ENCODE measurements at places on chromosomes 5 and 9.
A peak's percentile ranks its signal among the peaks of the same experiment; 100 is the strongest.

DNA sequence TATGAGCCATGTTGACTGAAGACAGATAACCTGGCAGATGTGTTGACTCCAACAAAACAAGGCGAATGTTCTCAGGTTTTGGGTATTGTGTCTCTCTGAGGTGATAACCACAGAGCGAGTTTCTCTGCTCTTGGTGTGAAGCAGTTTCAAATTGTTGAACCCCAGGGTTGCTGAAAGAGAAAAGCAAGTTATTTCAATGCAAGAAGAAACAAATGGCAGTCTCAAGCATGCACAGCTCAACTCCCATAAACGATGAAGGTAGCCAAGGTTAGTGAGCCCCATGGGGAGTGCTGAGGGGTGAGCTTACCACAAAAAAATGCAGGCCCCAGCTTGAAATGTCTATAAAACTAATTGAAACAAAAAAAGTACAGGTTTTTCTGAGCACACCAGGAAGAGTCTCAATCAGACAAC lies 220.8 kb upstream of the DAPK1 start:
- DNase-seq = no peak

DNA sequence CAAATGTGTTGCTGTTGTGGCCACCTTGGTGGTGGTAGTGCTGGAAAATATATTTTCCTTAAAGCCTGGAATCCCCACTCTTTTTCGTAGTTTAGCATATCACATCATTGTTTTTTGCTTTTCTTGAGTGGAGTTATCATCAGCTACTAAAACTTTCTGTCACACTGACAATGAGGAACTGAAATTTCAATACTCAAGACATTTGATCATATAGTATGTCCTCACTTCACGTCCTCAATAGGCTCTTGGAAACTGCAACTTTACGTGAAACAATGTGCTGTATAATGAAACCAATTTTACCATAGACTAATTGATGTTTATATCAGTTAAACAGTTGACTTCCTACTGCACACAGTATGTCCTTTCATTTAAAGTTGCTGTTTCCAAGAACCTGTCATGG lies 265.8 kb downstream of the ADGRV1 start:
- DNase-seq = no peak

GRCh38 chr9:37210737-37211523 lies 90.6 kb downstream of the ZCCHC7 start:
- no peak for DNase-seq

DNA sequence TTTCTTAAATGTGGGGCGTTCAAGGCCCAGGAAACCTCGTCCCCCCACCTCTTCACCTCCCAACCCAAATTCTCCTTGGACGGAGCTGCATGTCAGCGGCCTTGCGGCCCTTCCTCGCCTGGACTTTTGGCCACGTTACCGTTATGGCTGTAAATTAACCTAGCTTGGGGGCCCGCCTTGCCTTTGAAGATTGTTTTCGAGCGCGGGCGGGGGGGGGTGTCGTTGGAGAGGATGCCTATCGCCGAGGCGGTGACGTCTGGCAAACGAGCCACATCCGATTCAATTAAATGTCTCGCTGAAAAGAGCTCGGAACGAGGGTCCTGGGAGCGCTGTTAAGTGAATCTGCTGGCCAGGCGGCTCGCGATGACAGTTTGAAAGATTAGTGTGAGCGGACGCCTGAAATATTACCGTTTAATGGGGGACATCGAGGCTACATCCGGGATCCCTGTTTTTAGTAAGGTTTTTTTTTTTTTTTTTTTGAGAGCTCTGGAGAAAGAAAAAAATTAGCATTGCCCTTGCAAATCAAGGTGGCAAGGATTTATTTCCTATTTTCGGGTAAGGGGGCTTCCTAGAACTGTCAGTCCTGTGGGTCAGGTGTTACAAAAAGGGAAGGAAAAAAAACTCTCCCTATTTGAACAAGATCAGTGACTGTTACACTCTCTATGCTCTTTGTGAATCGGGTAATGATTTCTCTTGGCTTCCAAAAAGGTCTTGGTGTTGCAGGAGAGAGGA lies 2.3 kb upstream of the NKX2-5 start:
- no peak for DNase-seq

GRCh38 chr9:78664370-78664769 lies 367.4 kb downstream of the PSAT1 start:
- DNase-seq = no peak

DNA sequence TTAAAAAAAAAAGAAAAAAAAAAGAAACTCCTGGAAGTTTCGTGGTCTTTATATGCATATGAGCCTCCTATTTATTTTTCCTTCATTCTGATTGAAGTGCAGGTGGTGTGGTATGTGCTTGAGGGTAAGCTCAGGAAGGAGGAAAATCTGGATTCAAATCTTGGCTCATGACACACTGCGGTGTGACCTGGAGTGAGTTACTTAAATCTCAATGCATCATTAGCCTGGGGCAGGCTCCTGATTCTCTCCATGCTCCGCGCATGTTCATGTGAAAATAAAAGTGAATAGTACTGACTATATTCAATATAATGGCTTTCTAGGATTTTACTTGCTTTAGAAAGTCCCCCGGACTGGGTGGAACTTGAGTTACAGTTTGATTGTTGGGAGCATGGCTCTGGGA lies 35.6 kb downstream of the PTTG1 start:
- no peak for DNase-seq

DNA sequence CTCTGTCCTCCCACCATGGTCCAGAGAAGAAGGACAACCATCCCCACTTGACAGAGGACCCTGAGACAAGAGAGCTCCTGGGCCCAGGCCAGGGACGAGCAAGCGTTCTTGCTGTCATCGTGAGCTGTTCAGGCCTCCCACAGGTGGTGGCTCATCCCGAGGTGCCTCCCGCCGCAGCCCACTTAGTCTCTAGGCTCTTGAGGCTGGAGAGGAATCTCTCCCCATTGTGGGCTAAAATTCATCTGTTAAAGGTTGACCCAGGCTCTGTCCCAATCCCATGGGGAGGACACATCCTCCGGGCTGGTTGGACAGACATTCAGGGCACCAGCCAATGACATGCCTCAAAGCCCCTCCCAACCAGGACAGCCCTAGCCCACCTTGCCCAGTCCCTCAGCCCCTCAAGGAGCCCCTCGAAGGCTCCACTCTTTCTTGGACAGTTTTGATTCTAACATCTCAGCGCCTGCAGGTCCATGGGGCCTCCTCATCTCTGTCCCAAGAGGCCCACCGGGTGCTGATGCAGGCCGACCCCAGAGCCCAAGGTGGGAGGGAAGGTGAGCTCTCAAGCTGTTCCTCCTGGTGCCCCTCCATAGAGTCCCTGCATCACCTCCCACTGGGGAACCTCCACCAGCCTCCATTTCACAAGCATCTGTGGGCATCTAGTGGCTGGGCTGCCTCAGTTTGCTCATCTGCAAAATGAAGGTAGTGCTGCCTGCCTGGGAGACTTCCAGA lies 52.9 kb downstream of the BARX1 start:
- no peak for DNase-seq

DNA sequence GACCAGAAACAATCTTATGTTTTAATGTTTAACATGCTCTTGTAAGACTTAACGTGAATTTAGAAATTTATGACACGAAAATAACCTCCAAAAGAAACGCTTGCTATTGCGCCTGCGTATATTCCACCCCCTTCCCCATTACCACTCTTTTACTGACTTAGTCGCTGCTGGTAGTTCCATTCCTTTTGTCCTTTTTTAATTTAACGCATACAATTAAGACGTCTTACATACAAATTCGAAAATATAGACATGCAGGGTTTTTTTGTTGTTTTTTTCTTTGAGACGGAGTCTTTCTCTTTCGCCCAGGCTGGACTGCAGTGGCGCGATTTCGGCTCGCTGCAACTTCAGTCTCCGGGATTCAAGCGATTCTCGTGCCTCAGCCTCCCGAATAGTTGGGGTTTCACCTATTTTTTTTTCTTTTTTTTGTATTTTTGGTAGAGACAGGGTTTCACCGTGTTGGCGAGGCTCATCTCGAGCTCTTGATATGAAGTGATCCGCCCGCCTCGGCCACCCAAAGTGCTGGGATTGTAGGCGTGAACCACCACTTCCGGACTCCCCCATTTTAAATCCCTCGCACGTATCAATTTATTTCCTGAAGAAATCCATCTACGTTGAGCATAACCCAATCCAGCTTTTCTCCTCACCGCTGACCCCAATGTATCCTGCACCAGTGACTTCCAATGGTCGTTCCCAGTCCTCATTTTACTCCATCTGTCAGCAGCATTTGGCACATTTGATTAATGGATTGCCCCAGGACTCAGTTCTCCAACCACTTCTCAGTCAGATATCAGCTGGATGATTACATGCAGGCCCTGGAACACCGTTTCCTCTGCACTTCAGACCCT lies 684 bp upstream of the MED7 start:
- peak; percentile 94 for DNase-seq

- DNase-seq = peak; percentile 89
Observed at GRCh38 chr5:945691-946551, 53.2 kb downstream of the TRIP13 start.

GRCh38 chr5:120304663-120305062 lies 159.4 kb upstream of the PRR16 start:
- no peak for DNase-seq

DNA sequence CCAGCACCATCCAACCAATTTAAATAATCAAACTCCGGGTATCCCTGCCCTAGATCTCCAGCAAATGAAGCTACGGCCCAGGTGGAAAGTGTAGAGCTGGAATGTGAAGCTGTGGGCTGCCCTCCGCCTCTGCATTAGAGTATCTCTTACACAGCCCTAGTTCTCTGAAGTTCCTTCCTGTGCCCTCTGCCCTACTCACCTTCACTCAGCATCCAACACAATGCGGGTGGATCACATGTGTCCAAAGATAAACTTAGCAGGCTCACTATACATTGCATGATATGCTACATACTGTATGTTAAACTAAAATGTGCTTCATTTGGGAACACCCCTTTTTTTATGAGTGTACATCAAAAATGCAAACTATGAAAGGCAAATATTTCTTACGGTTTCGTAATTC lies 70.0 kb upstream of the RAD23B start:
- DNase-seq = no peak

GRCh38 chr5:90602681-90603080 lies 44.1 kb downstream of the ADGRV1 start:
- no peak for DNase-seq

DNA sequence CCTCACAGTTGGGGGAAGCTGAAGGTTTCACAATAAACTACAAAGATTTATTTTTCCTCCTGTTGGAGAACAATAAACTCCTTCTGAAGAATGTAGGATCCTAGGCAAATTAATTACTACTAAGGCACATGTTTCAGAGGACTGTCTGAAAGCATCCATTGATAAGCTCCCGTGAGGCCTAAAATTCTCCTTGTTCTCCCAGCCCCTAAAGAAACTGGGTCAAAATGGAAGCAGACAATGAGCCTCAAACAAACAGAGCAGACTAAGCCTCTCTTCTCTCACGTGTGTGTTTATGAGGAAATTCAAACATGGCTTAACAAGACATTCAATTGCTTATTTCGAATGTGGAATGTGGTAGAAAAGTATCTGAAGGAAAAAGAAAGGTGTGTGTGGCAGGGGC lies 249.0 kb downstream of the GLIS3 start:
- DNase-seq = no peak

GRCh38 chr9:92147030-92147851 lies 32.0 kb upstream of the SPTLC1 start:
- peak; percentile 63 for DNase-seq

DNA sequence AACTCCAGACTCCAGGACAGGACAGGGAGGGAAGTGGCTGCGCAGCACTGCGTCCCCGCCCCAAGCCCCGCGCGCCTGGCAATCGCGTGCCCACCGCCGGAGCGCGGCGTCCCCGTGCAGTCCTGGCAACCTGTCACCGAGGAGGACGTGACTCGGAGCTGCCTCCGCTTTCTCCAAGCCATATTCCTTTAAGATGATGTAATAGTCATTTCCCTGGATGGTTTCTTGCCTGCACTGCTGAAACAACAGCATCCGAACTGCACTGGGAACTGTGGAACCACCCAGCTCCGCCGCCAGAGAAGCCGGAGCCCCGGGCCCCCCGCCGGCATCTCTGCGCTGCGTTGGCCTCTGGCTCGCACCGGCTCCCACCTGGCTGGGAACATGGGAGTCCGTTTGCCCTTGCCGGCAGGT lies 34.5 kb downstream of the KCTD16 start:
- DNase-seq = peak; percentile 54

DNA sequence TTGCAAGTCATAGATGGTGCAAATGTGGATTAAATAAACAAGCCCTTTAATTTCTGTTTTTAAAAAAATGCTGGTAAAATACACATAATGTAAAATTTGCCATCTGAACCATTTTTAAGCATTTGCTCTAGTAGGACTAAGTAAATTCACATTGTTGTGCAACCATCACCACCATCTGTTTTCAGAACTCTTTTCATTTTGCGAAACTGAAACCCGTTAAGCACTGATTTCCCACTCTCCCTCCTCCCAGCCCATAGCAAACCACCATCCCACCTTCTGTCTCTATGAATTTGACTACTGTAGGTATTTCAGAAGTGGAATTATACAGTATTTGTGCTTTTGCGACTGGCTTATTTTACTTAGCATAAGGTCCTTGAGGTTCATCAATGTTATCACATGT lies 103.3 kb upstream of the CNTLN start:
- no peak for DNase-seq

DNA sequence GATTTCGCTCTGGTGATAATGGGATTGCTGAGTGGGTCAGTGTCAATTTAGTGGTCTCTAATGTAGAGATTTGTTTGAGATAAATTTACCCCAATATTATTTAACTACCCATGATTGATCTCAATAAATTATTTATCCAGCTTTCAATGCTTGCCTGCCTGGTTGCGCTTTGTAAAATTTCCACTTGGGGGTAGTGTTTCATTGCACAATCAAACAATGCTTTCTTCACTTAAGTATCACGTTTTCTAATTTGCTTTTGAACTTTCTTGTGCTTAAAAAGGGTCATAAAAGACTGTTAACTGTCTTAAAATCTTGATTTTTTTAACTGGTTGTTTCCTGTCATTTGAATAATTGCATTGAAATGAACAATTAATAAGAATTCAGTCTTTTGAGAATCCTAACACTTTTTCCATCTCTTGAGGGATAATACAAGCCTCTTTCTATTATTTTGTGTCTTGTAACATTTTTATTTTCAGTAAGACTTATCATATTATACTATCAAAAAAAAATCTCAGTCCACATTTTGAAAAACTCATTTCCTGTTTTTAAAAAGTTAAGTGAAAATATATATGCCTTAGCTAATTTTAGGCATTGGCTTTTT lies 18.7 kb downstream of the HSD17B4 start:
- peak; percentile 14 for DNase-seq

DNA sequence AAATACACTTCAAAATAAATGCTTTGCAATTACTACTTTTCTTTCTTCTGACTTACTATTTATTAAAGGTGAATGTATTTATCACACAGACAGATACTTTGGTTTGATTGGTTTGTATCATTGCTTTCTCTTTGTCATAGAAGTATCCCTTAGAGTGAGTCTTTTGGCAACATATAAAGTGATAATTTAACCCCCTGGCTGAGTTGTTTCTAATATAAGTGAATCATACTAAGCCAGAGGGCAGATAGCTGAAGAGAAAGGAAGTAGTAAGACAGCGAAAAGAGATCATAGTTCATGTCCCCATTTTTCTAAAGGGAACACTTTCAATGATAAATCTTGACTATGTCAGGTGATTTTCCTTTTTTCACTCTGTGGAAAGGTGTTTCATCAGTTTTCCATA lies 38.6 kb downstream of the CAMK4 start:
- DNase-seq = no peak

- peak; percentile 10 for DNase-seq
Observed at GRCh38 chr5:63125862-63126261, 547.2 kb downstream of the LRRC70 start.

- no peak for DNase-seq
Observed at GRCh38 chr9:129336130-129336528, 158.1 kb upstream of the IER5L start.

GRCh38 chr9:130522233-130522808 lies 57.1 kb upstream of the FUBP3 start:
- DNase-seq = no peak

Data from NCI-H748 treated with DMSO at 0.1 percent for 48 hours (cell line).